NAMALWA (cell line): ENCODE measurements at places on chromosomes 3 and 15.

GRCh38 chr3:139319428-139320402, 24.1 kb upstream of the MRPS22 start:
- DNase-seq = peak; percentile 44

- peak; percentile 82 for DNase-seq
These were observed 22.1 kb downstream of the ACKR2 start for GRCh38 chr3:42831321-42831713.

GRCh38 chr3:27426926-27427325, 57.3 kb downstream of the SLC4A7 start:
- DNase-seq = no peak

GRCh38 chr15:71259866-71260265, 144.6 kb downstream of the THSD4 start:
- DNase-seq = no peak
